ENCODE measurements at places on chromosomes 4 and X. TPM values are rescaled to one million over a fixed set of nuclear protein-coding genes. Genes with fewer than 3 reads are reported as not detected.

SLC39A8 gene
- 80.4 TPM for total RNA-seq

SLC38A5 gene
- 195 TPM for total RNA-seq

PCSK1N gene
- total RNA-seq = 0.33 TPM

CLDN34 gene
- not detected for total RNA-seq

NEIL3 gene
- 15.5 TPM for total RNA-seq

FAM156B gene
- total RNA-seq = 20.4 TPM

SLC9B1 gene
- total RNA-seq = 0.47 TPM
